T-helper 1 cell (primary cell): ENCODE measurements at places on chromosomes 1 and 21.

- no peak for DNase-seq
These were observed 74.2 kb upstream of the RGS4 start for GRCh38 chr1:162994921-162995320.

- DNase-seq, result no peak
These were observed 11.6 kb downstream of the MTARC1 start for GRCh38 chr1:220798338-220798737.

DNA sequence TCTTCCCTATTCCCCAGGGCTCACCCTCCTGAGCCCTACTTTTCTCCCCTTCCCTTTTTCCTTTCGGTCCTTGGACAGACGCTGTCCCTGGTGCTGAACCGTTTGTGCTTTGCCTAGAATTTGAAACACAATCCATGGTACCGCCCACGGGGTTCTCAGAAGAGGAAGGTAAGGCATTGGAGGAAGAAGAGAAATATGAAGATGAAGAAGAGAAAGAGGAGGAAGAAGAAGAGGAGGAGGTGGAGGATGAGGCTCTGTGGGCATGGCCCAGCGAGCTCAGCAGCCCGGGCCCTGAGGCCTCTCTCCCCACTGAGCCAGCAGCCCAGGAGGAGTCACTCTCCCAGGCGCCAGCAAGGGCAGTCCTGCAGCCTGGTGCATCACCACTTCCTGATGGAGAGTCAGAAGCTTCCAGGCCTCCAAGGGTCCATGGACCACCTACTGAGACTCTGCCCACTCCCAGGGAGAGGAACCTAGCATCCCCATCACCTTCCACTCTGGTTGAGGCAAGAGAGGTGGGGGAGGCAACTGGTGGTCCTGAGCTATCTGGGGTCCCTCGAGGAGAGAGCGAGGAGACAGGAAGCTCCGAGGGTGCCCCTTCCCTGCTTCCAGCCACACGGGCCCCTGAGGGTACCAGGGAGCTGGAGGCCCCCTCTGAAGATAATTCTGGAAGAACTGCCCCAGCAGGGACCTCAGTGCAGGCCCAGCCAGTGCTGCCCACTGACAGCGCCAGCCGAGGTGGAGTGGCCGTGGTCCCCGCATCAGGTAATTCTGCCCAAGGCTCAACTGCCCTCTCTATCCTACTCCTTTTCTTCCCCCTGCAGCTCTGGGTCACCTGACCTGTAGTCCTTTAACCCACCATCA is 10.4 kb downstream of the BCAN start:
- no peak for DNase-seq

DNA sequence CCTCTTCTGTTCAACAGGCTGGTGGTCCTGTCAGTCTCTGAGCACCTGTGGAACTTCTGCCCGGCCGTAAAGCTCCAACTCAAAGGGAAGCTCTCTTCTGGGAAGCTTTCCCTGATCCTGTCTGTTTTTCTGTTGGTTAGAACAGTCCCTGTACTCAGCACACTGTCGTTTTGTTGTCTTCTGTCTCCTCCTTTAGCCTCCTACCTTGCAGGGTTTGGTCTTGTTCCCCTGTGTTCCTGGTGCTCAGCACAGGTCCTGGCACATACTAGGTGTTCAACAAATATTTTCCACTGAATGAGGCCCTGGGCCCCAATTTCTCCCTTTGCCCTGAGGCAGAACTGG is 328 bp upstream of the KDF1 start:
- DNase-seq, result no peak

DNA sequence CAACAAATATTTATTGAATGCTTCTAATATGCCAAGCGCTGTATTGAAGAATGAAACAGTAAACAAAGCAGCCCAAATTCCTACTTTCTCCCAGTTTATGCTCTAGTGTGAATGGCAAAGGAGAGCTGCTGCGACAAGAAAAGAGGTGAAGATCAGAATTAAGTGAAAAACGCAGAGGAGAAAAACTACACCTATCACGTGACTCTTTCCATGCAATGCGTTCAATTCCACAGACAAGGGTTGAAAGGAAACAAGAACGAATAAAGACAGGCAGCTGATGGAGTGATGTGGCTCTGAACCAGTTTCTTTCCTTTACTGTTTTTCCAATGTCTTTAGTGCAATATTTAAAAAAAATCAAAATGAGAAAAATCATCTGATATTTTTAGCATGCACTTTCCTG is 23.6 kb downstream of the MT1HL1 start:
- no peak for DNase-seq

GRCh38 chr1:174428033-174428432 is 19.7 kb upstream of the GPR52 start:
- no peak for DNase-seq

GRCh38 chr1:223707256-223708000 is 4.9 kb upstream of the CAPN2 start:
- DNase-seq, result no peak

GRCh38 chr1:94863919-94864318 is 43.8 kb downstream of the SLC44A3 start:
- no peak for DNase-seq

DNA sequence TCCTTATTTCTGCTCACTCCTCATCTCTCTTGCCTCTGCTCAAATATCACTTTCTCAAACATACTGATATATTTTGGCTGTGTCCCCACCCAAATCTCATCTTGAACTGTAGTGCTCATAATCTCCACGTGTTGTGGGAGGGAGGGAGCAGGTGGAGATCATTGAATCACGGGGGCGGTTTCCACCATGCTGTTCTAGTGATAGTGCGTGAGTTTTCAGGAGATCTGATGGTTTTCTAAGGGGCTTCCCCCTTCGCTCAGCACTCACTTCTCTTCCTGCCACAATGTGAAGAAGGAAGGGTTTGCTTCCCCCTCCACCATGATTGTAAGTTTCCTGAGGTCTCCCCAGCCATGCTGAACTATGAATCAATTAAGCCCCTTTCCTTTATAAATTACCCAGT is 26.6 kb downstream of the ZBTB8OS start:
- DNase-seq, result no peak

DNA sequence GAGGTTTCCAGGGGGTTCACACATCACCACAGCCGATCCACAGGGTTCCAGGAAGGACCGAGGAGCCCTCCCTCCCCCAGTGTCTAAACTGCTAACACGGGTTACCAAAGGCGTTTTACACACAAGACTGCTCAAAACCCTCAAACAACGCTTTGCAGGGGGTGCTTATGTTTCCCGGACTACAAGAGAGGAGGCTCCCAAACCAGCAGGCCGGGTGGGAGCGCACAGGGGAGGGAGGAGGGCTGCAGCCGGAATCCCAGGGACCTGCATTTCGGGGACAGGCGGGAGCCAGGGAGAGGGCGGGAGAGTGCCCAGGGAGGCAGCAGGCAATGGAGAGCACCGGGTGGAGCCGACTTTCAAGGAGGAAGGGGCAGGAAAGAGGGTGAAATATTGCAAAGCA is 50.8 kb downstream of the ACBD3 start:
- no peak for DNase-seq

DNA sequence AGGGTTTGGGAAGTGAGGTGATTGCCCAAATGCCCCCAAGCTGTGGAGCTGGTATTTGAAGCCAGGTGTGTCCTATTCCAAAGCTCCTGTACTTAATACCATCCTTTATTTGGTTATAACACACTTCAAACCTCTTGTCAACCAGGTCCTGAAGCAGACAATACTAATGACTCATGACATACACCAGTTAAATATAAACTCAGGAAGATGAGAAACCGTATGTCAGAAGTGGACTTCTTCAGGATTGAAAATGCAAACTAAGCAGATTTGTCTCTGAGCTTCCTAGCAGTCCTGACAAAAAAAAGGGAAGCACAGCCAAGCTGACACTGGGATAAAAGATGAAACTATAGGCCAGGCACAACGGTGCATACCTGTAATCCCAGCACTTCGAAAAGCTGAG is 70.6 kb downstream of the ALPL start:
- no peak for DNase-seq

- DNase-seq, result no peak
These were observed 26.1 kb downstream of the RCAN3 start for GRCh38 chr1:24528744-24529143.

DNA sequence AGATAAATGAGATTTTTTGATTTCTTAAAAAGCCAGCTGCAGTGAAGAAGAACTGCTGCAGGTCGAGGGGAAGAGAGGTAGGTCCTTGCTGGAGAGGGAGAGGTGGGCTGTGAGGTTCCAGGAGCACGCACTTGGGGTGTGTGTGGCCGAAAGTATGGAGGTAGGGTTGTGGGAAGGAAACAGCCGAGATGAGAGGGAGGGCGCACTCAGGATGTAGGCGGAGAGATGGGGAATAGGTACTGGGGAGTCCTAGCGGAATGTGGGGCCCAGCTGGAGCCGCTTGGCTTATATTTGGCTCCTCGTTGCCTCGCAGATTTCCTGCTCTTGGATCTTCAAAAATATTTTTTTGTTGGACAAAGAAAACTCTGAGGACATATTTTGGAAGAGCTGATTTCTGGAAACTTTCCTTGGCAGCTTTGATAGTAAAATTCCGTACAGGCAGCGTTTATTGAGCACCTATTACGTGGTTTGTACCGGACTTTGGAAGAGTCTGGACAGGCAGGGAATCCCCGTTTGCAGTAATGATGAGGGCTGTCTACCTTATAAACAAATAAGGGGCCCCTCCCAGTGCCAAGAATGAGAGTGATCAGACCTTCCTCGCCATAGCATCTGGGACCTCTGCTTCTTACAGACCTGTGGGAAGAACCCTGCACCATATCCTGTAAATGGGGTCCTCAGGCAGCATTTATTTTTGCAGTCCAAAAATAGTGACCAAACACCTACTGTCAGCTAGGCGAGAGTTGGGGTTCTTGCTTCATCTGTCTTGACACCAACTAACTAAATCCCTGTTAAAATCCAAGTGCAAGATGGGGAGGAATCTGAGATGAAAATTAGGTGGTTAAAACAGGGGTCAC is 1.5 kb downstream of the LRRC8D start:
- no peak for DNase-seq

GRCh38 chr1:209402697-209403096 is 180.8 kb upstream of the CAMK1G start:
- no peak for DNase-seq

GRCh38 chr1:27220096-27220495 is 14.3 kb upstream of the WDTC1 start:
- no peak for DNase-seq

GRCh38 chr1:181817091-181817490 is 244.4 kb downstream of the ZNF648 start:
- no peak for DNase-seq

DNA sequence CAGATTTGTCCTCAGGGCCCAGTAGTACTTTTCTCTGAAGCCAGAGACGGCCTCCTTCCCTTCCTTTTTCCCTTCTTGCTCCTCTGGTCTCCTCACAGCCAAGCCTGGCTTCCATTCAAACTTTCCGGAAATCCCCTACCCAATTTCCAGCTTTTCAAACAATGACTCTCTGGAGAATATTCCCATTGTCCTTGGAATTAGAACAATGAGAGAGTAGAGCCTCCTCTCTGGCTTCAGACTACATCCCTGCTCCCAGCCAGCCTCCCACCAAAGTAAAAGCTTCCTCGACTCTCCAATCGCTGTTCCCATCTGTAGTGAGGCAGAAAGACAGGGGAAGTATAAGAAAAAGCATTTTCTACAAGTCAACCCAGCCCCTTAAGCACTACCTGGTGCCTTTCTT is 77.7 kb upstream of the SOX13 start:
- no peak for DNase-seq

- peak; percentile 46 for DNase-seq
These were observed 37.7 kb upstream of the KCNJ15 start for GRCh38 chr21:38219049-38219628.

- no peak for DNase-seq
These were observed 4.8 kb upstream of the HEATR1 start for GRCh38 chr1:236608930-236609726.

DNA sequence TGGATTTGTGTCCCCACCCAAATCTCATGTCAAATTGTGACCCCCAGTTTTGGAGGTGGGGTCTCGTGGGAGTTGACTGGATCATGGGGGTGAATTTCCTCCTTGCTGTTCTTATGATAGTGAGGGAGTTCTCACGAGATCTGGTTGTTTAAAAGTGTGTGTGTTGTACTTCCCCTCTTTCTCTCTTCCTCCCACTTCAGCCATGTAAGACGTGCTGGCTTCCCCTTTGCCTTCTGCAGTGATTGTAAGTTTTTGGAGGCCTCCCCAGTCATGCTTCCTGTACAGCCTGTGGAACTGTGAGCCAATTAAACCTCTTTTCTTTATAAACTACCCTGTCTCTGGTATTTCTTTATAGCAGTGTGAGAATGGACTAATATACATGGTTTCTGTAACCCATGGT is 64.6 kb downstream of the RHOU start:
- no peak for DNase-seq

- DNase-seq, result no peak
These were observed 227.1 kb downstream of the KCTD3 start for GRCh38 chr1:215794156-215794555.

- DNase-seq, result no peak
These were observed 40.2 kb downstream of the ADAMTS1 start for GRCh38 chr21:26804895-26805609.

GRCh38 chr1:17200756-17201155 is 4.2 kb upstream of the PADI1 start:
- no peak for DNase-seq

DNA sequence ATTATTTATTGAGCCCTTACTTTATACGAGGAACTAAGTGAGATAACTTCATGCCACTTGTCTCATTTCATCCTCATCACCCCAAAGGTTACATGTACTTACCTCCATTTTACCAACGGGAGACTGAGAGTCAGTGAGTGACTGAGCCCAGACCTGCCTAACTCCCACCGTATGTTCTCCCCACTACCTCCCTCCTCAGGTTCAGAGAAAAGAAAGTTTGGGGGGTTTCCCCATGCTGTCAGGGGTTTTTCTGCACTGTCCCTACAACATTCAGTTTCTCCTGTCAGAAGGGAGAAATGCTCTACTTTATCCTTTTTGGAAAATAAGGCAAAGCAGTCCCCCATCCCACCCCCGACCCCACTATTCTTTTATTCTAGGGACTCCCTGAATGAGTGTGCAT is 32.9 kb downstream of the FAM78B start:
- no peak for DNase-seq

DNA sequence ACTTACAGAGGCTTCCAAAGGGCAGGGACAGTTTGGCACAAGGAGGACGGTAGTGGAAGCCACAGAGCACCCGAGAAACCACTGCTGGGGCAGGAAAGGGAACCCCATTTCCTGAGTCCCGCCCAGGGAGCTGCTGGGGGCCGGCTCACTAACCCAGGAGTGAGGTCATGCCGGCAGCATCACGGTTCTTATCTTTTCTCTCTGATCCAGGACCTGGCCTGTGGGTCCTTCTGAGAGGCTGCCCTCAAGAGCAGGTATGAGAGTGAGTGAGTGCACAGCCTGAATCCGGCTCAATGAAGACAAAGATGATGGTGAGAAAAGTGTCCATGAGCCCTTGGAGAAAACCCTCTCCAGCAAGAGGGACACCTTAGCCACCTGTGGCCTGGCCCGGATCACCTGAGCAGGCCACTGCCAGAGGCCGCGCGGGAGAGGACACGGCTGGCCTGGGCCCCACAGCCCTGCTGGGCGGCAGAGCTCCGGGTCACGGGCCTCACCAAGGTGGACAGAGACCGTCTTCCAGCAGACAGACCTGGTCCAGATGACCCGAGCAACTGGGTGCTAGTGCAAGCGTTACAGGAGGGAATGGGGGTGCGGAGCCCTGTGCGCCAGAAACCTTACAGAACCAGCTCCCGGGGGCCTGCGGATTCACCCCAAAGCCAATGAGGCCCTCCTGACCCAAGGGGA is 94.9 kb downstream of the RIPK4 start:
- DNase-seq, result no peak

GRCh38 chr1:7247791-7248548 is 462.7 kb downstream of the CAMTA1 start:
- DNase-seq, result no peak
